ENCODE measurements at places on chromosomes 2 and 18. TPM values are rescaled to one million over a fixed set of nuclear protein-coding genes. Genes with fewer than 3 reads are reported as not detected.

- DNase-seq, result no peak
Observed at GRCh38 chr18:63255435-63255834, 64.1 kb downstream of the BCL2 start.

The MC4R gene
- total RNA-seq, result not detected

DNA sequence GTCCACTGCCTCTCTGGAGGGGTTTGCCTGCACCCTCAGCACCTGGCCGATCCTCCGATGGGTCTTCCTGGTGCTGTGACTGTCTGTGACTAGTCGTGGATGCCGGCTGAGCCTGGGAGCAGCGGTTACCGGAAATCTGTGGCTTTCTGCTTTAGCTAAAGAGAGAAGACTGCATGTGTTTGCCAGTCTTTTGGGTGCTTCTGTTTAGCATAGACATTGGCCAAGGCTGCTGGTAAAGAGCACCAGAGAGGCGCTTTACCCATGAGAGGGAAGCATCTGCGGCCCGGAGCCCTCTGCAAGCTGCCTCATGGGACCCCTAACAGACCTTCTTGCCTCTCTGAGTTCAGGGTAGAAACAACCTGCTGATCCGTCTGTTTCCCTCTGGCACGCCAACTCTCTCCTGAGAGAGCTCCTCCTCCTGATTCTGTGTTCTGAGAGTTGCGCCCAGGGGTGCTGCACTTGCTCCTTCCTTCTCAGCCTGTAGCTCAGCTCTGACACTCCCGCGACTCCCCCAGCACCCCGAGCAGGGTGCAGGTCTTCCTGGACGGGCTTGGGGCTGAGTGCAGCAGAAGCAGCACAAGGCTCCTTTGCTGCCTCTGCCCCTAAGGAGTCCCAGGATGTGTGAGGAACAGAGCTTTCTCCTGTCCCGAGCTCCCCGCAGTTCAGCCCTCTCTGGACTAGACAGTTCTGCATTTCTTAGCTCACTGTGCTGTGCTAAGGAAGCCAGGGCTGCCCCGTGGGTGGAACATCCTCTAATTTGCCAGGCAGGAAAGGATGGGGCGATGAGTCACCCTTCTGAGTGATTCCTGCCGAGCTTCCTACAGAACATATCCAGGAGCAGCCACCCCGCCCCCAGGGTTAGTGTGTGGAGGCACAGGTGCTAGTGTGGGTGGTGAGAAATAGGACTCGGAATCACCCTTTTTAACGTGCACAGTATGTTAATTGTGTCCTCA is 203.2 kb downstream of the SH3RF3 start:
- no peak for DNase-seq

GRCh38 chr2:210428393-210429179 is 48.0 kb downstream of the LANCL1 start:
- no peak for DNase-seq

DNA sequence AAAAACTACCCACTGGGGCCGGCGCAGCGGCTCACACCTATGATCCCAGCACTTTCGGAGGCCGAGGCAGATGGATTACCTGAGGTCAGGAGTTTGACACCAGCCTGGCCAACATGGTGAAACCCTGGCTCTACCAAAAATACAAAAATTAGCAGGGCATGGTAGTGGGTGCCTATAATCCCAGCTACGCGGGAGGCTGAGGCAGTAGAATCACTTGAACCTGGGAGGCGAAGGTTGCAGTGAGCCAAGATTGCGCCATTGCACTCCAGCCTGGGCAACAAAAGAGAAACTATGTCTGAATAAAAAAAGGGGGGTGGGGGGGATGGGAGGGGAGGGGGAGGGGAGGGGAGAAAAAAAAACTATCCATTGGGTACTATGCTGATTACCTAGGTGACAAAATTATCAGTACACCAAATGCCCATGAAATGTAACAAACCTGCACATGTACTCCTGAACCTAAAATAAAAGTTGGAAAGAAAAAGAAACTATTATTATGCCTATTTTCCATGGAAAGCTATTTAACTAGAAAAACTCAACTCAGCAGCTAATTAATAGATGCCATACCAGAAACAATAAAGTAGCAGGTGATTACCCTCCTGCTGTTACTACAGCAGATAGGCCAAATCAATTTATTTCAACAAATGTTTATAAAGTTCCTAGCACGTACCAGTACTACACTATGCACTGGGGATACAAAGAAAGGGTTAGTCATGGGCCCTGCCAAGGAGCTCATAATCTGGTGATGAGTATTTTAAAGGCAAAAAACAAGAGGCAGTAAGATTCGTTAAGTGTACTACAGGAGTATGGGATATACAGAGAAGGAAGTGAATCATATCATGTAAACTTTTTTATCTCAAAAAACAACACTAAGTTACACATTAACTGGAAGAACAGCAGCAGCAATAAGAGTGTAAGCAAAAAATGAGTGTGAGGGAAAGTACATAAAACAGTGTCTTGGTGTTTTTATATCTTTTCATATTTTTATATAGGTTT is 112.8 kb upstream of the SLC39A10 start:
- DNase-seq, result peak; percentile 61

DNA sequence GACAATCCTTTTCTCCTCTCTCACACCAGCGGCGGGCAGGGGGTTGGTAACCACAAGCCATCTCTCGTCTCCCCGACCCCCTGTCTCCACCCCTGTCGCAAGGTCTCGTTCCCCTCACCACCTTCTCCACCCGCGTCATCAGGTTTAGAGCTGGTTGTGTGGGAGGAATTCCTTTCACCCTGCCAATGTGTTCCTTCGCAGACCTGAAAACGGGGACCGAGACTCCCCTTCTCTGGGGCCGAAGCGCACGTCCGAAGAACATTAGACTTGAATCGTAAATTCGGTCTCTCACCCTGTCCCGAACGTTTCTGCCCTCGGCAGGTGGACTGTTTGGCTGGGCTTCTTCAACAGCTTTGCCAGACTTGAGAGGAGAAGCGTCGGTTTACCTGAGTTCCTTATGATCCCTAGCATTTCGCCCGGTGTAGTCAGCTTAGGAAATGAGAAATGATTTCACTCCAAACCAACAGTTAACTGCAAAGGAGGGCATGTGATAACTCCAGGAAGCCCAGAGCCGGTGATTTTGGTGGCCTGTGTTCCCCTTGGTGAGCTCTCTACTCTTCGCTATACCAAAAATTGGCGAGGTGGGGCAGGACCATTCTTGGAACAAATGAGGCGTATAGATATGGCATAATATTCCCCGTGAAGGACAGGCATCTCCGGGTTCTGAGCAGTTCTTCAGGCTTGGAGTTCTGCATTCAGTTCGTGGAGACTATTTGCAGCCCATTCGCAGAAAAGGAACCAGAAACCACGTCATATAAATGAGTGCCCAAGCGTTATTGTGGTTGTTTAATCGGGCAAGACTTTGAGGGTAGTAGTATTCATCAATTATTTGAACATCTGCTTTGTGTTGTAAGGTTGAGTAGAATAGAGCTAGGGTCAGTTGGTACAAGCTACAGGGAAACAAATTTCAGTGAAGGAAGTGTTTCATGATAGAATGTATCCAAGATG is 694 bp downstream of the CFAP36 start:
- DNase-seq, result peak; percentile 41

The GNLY gene
- total RNA-seq, result 143 TPM

- DNase-seq, result no peak
Observed at GRCh38 chr2:30293303-30293921, 62.1 kb downstream of the LBH start.

GRCh38 chr2:234951664-234952269 is at the start of gene SH3BP4:
TSS of gene SH3BP4 (plus strand) at chr2:234952017. CDS start at chr2:235035003, 82,986 bp downstream.
- peak; percentile 63 for DNase-seq

DNA sequence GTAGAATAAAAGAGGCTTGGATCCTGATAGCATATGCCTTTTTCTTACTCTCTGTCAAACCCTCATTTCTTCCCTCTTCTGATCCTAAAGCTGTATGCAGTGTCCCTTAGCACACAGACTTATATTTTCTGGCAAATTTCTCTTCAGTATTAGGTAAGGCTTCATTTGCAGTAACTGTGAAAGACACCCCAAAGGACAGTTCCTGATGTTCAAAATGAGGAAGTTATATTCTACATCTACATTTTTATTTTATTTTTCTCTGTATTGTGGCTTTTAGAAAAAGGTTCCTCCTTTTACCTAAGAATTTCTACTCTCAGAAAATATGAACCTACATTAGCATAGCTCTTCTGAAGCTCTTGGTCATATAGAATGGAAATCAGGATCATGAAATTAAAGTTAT is 261.7 kb downstream of the PDE11A start:
- DNase-seq, result no peak

The FIGN gene
- not detected for total RNA-seq

GRCh38 chr2:81087646-81088045 is 783.1 kb upstream of the LRRTM1 start:
- no peak for DNase-seq

GRCh38 chr18:78639006-78639950 is 340.3 kb upstream of the SALL3 start:
- DNase-seq, result no peak

DNA sequence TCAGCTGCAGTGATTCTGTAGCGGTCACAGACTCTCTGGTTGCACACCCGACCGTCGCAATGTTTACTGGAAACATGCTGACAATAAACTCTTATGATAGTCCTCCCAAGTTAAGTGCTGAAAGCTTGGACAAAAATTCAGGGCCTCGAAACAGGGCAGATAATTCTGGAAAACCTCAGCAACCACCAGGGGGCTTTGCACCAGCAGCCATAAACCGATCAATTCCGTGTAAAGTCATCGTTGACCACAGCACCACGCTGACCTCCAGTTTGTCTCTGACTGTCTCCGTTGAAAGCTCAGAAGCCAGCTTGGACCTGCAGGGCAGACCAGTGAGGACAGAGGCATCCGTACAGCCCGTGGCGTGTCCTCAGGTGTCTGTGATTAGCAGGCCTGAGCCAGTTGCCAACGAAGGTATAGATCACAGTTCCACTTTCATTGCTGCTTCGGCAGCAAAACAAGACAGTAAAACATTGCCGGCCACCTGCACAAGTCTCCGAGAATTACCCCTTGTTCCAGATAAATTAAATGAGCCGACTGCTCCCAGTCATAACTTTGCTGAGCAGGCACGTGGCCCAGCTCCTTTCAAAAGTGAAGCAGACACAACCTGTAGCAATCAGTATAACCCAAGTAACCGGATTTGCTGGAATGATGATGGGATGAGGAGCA is 166.1 kb downstream of the ASXL3 start:
- no peak for DNase-seq

DNA sequence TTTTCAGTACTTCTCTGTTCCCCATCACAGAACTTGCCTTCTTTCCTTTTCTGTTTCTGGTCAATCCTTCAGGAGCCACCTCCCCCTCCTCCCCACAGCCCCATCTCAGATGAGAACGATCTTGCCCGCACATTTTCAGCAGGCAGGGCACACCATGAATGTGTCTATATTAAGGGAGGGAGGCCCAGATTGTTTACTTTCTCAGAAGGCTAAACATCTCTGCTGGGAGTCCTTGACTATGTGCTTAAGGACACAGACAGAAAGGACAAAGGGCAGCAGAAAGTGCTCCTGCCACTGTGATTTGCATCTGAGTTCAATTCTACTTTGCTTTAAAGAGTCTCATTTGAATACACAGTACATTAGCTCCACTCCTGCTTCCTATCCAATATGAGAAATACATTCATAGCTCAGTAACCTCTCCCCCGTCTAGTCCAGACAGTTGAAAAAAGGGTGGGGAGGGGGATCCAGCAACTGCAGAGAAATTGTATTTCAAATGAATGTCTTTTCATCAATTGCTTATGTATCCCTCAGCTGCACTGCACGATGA is 175.0 kb upstream of the PARD3B start:
- no peak for DNase-seq

DNA sequence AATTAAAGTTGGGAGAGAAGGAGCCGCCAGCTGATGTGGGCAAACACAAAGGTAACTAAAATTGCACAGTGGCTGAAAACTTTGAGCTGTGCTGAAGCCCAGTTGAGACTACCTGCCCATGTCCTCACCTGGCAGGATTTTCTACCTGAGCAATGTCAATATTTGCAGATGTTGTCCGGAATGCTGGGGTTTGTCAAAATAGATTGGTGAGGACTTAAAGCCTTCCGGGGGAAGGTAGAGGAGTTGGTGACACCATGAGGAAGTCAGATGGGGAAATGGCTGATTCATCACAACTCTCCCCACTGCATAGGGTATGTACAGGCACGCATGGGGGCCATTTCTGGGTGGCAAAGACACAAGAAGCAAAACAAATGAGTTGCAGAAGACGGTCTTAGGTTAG is 114.9 kb downstream of the ALK start:
- no peak for DNase-seq

GRCh38 chr2:53422979-53423378 is 344.6 kb upstream of the CHAC2 start:
- peak; percentile 12 for DNase-seq

- no peak for DNase-seq
Observed at GRCh38 chr2:239376351-239376750, 24.5 kb downstream of the HDAC4 start.

DNA sequence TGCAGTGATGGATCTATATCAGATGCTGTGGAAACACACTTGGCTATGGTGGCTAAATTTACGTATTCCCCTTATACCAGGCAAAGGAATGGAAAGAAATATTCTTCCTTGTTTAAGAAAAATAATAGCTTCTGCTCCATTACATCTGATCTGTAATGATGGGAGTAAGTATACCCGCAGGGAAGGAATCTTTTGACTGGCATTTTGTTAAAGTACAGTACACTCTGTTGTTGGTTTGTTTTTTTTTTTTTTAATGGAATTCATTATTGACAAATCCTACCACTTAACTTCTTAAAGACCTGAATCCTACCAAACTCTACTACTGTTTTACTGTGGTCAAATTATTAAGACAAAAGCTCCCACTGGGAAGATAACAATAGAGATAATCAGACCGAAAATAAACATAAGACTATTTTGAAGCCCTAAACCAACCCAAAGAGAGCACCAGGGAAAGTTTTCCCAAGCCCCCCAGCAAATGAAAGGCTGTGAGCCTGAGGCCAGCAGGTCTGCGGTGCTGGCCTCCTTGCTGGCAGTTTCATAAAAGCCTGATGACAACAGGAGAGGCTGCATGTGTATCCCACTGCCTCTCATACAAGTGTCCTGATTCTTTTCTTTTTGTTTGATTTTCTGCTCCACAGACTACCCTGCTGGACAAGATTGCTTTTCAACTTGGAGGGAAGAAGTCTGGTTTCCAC is 101.0 kb downstream of the SLC25A12 start:
- no peak for DNase-seq

DNA sequence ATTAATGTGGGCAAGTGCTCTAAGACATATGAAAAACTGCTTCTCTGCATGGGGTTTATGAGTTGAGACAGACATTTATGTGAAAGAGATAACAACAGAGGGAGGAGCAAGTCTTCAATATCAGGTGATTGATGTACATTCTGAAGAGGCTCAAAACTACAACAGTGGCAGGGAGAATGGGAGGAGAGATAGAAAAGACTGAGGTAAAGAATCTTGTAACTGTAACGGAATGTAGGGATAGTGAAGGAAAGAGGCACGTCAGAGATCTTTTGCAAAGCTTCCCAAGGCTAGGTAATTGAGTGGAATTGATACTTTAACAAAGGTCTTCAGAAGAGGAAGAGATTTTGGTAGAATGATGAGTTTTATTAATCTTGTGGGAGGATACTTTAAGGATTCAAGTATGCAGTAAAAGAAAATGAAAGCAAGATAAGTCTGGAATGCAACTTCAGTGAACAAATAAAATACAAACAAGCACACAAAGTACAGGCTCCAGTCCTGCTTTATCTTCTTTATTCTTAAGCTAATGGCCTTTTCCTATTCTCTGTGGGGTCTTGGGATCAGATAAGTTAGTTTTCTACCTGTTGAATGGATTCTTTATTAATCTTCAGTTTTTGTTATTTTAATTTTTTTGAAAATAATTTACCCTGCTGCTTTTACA is 15.0 kb downstream of the SMAD4 start:
- DNase-seq, result no peak

All from activated T-cell treated with anti-CD3 and anti-CD28 coated beads, Interleukin-2, amount 50 U/mL, for 72 hours (primary cell).